Pulmonary artery endothelial cell (primary cell): ENCODE measurements at places on chromosomes 5 and 9.

GRCh38 chr5:134524272-134524825 is 1.1 kb upstream of the JADE2 start:
- no peak for DNase-seq

- no peak for DNase-seq
These were observed 27.2 kb upstream of the TNFSF8 start for GRCh38 chr9:114957558-114957957.

DNA sequence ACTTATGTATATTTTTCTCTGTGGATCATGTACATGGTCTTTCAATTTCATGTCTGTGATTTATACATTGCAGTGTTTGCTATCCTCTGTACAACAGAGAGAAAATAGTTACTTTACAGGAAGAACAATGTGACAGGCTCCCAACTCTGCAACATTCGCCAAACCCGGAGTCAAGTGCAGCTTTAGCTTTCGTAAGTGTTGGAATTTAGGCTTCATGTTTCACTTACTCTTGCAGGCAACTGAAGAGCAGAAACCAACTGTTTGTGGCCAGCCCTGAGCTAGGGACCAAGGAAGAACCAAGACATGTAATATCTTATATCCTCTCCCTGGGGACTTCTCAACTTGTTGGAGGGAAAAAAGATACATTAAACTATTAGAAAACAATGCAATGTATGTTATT is 147.9 kb downstream of the C5orf15 start:
- DNase-seq: no peak

GRCh38 chr5:73892806-73893205 is 266.8 kb downstream of the ARHGEF28 start:
- DNase-seq: no peak

- no peak for DNase-seq
These were observed 1.3 kb upstream of the TRIM36 start for GRCh38 chr5:115170929-115171510.

GRCh38 chr5:96816991-96817390 is 9.2 kb upstream of the ERAP1 start:
- no peak for DNase-seq

DNA sequence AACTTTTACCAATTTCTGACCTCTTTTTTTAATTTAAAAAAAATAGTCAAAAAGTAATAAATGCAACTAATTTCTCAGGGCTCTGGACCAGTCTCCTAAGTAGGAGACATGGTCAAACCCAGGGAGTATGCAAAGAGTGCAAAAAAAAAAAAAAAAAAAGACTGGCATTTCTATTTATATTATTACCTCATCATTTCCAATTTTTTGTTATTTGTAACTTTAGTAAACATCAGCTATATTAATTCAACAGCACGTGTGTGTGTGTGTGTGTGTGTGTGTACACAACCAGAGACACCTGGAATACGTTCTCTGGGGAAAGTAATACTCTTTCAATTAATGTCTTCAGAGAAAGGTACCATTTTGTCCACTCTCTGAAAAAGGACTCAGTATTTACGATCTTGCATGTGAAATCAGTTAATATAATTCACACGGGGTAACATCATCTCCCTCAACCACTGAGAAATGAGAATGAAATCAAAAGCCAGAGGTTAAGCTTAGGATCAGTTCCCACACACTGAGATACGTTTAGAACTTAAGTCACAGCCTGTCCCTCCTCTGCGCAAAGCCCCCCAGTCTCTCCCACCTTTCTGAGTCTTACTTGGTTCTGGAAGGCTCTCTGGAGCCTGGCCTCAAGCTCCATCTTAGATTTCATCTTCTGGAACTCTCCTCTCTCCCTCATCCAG is 21.9 kb downstream of the ZNF608 start:
- DNase-seq: no peak

- DNase-seq: no peak
These were observed 43.8 kb upstream of the GOLPH3 start for GRCh38 chr5:32217886-32218396.

GRCh38 chr9:15403155-15403554 is 19.5 kb upstream of the SNAPC3 start:
- no peak for DNase-seq
